Dermis blood vessel endothelial cell (primary cell): ENCODE measurements at places on chromosomes 16 and 17. TPM values are rescaled to one million over a fixed set of nuclear protein-coding genes. Genes with fewer than 3 reads are reported as not detected.

GRCh38 chr17:19812407-19812806 is 55.3 kb downstream of the ULK2 start:
- DNase-seq = peak; percentile 30

DNA sequence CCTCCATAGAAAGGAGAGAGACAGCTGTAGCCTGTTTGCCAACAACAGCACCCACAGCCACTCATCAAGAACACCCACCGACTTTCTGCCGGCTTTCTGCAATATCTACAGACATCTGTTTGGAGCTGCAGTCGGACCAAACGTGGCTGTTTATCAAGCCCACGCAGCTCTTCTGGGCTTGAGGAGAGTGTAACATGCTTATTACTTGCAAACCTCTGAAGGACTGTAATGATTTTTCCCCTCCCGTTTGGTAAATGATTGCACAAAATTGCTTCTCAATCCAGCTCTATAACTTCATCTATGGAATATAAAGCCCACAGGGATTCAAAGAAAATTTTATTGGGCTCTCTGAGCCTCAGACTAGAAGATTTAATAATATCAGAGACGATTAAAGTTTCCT is 100.5 kb downstream of the VAT1L start:
- no peak for DNase-seq

- peak; percentile 87 for DNase-seq
These were observed 83.8 kb upstream of the CCL2 start for GRCh38 chr17:34171245-34171818.

GRCh38 chr16:3946604-3947180 is 66.2 kb upstream of the CREBBP start:
- no peak for DNase-seq

Gene KRT12
- total RNA-seq = not detected in 2 replicates

GRCh38 chr17:43033948-43034881 is 9.2 kb downstream of the RND2 start:
- DNase-seq = no peak

DNA sequence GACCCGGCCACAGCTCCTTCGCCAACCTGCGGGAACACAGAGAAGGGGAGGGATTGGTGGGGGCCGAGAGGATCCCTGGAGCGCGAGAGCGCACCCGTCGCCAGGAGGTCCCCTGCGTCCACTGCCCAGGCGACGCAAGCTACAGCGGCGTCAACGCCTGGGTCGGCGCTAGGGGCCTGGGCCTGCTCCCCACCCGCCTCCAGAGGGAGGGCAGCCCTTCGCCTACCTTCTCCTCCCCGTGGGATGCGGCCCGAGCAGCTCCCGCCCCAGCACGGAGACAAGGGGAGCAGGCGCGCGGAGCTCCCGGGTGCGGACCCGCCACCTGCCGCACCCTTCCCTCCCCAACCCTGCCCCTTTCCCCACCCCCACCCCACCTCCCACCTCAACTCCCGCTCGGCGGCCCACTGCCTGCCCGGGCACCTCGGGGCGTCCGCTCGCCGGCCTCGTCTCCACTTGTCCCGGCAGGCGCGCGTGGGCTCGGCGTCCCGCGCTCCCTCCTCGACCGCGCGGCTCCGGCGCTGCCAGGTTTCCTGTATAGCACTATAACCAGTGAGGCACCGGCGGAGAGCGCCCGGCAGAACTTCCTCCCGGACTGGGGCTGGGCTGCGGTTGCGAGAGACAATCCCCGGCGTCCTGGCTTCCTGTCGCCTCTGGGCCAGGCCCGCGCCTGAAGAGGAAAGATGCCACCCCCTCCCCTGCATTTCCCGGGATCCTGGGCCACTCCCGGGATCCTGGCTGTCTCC is 119.1 kb upstream of the SMURF2 start:
- peak; percentile 73 for DNase-seq

Gene TBC1D3I
- 0.05 and 0.17 TPM in 2 replicates for total RNA-seq

Gene OTOA
- total RNA-seq = 0.09 TPM in 1 of 2 replicates, not detected in the other

- DNase-seq = peak; percentile 79
These were observed 14.6 kb upstream of the PITPNA start for GRCh38 chr17:1577182-1577581.

DNA sequence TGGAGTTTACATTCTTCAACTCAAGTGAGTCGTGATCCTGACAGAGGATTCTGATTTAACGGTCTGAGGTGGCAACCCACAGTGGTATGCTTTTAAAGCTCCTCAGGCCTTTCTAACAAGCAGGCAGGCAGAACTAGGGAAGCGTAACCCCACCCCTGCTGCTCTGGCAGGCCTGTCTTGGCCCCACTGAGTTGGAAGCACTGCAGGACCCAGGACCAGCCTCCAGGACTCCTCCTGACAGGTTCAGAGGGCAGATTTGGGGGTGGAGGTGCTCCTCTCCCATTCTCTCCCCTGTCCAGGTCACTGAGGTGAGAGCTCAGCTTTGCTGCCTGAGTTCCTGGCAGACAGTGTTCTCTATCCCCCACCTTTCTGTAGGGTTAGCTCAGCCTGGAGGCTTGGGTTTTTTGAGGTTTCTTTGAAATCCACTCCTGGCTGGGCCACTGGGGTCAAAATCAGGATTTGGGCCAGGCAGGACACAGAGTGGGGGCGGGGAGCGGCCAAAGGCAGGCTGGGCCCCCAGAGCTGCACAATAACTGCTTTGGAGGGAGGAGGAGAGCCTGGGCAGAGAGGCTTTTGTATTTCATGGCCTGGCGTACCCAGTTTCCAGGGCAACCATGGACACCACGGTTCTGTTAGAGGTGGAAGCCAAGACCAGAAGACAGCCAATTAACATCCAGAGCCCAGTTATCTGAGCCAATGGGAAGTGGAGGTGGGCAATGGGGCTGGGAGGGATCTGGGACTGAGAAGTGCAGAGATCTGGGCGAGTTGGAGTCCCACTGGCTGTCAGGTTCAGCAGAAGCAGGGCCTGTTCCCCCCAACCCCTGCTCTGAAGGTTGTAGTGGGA is 9.5 kb downstream of the MRPL27 start:
- peak; percentile 57 for DNase-seq

GRCh38 chr17:60627124-60627523 is 27.1 kb downstream of the PPM1D start:
- no peak for DNase-seq

- DNase-seq = no peak
These were observed 54.6 kb downstream of the STX8 start for GRCh38 chr17:9521062-9521461.

GRCh38 chr17:73304438-73304837 is 7.4 kb downstream of the CDC42EP4 start:
- no peak for DNase-seq

Gene TTYH2
- total RNA-seq = 0.70 and 2.2 TPM in 2 replicates

DNA sequence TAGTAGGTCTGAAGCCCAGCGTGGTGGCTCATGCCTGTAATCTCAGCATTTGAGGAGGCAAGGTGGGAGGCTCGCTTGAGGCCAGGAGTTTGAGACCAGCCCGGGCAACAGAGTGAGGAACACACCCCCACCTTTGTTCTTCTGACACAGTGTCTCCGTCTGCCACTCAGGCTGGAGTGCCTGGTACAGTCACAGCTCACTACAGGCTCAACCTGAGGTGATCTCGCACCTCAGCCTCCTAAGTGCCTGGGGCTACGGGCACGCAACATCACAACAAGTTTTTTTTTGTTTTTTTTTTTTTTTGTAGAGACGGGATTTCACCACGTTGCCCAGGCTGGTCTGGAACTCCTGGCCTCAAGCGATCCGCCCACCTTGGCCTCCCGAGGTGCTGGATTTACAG is 6.7 kb upstream of the TLCD3A start:
- DNase-seq = no peak

Gene KRT33A
- total RNA-seq = not detected in 2 replicates

DNA sequence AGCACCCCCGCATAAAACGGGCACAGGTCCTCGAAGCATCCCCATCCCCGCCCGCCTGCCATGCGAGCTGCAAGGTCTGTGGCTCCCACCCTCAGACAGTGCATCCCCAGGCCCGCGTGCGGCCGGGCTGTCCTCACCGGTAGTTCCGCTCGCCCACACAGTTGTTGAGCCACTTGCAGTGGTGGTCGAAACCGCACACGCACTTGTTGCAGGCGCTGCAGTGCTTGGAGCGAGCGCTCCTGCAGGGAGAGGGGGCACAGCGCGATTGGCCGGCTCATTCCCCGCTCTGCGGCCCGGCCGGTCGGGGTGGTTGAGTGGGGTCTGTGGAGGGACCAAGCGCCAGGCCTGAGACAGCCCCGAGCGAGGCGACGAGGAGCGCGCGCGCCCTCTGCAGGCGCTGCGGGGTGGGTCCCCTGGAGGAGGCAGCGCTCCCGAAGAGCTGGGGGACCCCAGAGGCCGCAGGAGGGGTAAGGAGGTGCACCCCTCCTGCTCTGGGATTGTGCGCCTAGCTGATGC is 6.0 kb upstream of the TPPP3 start:
- DNase-seq = peak; percentile 69

DNA sequence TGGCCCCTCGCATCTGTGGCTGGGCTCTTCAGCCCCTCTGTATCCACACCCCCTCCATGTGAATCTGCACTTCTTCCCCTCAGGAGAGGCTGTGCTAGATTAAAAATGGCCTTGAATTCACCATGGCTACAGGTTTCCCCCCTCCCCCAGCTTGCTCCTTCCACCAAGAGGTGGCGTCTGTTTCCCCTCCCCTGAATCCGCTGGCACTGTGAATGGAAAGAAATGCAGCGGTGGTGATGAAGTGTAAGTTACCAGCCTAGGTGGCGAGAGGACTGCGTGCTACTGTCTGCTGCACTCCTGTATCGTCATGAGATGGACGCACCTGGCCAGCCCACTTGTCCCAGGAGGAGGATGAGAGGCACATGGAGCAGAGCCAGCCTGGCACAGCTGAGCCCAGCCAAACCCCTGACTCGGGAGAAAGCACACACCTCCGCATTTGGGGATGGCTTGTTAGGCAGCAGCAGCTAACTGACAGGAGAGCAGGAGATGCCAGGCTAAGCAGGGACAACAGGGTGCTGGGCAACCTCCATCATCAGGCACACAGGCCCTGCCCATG is 26.2 kb downstream of the TNFRSF13B start:
- peak; percentile 12 for DNase-seq

Gene CACNG1
- not detected in 2 replicates for total RNA-seq

Gene OR1D5
- not detected in 2 replicates for total RNA-seq

DNA sequence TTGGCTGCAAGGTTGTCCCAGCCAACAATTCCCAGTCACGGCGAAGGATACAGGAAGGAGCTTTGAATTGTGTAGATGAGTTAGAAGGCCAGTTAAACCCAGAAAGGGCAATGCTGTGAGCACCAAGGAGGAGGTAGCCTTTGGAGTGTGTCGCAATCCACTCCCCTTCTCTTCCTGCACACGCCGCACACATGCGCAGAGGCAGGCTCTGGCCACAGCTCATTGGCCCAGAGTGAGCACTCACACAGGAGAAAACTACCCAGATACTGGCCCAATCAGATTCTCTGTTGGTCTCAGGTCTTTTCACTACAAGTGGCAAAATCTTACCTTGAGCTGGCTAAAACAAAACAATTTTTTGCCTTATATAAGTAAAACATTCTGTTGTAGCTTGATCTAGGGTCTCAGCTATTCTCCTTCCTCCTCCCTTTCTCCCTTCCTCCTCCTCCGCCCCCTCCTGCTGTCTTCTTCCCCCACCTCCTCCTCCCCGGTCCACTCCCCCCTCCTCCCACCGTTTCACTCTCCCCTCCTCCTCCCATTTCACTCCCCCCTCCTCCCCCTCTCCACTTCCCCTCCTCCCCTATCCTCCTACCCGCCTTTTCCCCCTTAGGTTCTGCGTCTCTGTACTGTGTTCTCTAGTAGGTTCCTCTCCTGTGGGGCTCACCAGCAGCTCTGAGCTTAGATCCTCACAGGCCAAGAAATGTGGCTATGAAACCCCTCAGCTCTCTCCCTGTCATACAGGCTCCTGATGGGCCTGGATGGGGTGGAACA is 344.9 kb downstream of the CPPED1 start:
- DNase-seq = peak; percentile 35

Gene LPCAT2
- total RNA-seq = 23.9 and 37.6 TPM in 2 replicates

DNA sequence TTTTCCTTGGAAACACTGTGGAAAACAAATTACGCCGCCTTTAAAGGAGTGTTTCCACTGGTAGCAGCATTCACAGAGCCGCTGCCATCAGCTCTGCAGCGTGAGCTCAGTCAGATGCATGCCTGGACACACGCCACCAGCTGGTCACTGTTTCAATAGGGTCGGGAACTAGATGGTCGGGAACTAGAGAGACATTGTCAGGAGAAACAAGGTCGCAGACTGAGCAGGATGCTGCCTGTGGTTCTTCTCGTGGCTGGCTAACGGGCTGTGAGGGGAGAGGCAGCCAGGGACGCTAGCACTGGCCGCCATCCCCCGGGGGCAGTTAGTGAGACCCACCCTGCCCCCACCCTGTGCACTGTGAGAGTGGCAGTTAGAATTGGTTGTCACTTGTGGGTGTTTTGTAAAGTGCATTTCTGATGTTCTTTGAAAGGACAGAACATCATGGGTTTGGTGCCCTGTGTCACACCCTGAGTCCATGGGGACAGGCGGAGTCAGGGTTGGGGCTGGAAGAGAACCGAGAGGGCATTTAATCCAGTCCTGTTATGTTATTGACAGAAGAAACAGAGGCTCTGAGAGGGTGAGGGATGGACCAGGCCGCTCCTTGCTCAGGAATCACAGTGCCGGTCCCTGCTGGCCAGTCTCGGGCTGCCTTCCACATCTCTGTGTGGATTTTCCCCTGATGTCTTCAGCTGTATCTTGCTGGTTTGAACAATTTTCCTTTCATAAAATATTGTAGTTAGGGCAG is 86.3 kb downstream of the SPECC1 start:
- peak; percentile 49 for DNase-seq

DNA sequence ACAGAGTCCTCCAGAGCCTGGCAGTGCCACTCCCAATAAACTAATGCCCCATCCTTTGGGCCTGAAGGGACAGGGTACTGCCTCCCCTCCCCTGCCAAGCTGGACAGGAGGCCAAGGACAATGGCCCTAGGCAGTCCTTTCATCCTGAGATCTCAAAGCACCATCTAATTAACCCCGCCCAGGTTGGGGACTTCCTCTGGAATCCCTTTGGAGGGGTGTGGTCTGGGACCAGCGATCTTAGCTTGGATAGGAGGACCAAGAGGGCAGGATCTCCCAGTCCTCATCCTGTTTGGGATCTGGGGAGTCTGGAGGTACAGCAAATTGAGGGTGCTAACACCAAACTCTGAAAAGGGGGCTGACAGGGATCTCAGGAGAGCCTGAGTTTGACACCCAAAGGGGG is 18.2 kb upstream of the SP6 start:
- no peak for DNase-seq

Gene GPR139
- not detected in 2 replicates for total RNA-seq

GRCh38 chr17:2693561-2694380 is 17.8 kb downstream of the CLUH start:
- no peak for DNase-seq

- peak; percentile 82 for DNase-seq
These were observed 1.2 kb upstream of the COG1 start for GRCh38 chr17:73191443-73192205.

- no peak for DNase-seq
These were observed 4.6 kb upstream of the EDC4 start for GRCh38 chr16:67868290-67868689.

GRCh38 chr16:51762081-51762996 is 611.3 kb upstream of the SALL1 start:
- DNase-seq = peak; percentile 83

DNA sequence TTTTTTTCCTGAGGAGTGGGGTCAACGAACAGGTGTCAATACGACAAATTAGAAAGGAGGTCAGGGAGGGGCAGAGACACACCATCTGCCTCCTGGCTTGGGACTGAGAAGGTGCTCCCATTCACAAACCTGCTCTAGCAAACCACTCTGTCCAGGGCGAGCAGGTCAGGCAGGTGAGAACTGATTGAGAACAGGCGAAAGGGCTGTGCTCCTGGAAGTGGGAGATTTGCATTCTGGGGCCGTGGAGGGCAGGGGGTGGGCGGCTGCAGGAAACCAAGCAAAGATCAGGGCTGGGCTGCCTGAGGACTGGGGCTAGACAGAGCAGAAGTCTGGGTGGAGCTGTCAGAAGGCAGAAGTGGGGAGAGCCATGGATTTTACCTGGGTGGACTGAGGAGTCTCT is 98.9 kb upstream of the NLRP1 start:
- no peak for DNase-seq

Gene ELMO3
- total RNA-seq = 0.74 and 1.9 TPM in 2 replicates
